ENCODE measurements at places on chromosomes 2 and 18.
A peak's percentile ranks its signal among the peaks of the same experiment; 100 is the strongest.

GRCh38 chr2:74201596-74201995, 3.2 kb downstream of the MTHFD2 start:
- DNase-seq: no peak

DNA sequence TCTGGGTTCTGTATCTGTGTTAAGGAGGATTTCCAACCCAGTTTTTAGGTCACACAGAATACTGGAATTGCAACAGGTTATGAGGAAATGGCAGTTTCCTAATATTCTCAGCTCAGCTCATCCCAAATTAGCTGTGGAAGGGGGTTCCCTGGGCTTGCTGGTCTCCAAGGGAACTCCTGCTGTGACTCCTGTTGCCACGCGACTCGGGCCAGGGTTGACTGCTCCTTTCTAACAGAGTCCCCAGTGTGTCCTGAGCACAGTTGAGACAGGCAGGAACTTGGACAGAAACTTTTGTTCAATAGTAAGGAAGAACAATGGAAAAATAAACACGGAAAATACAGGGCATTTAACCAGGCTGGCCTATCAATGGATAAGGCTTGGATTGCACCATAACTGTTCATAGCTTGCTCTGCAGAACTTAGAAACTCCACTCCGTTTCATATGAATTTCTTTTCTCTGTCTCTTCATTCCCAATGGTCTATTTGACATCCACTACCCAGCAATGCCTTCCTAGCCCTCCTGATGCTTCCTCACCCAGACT, 3.8 kb upstream of the ROCK2 start:
- no peak for DNase-seq

DNA sequence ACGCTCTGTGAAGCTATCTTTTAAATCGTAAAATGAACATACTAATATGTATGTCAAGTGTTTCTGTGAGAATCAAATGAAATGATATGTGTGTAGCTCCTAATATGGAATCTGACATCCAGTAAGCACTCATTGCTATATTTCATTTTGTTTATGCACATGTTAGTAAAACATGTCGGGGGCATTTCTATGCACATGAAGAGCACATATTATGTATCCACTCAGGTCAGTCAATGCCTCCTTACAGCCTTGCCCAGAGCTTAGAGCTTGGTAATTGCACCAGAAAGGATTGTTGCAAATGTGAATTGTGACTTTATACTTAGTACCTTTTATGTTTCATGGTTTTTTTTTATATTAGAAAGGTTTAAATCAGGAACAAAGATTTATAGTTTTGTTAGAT, 463.7 kb upstream of the HNMT start:
- DNase-seq: no peak

DNA sequence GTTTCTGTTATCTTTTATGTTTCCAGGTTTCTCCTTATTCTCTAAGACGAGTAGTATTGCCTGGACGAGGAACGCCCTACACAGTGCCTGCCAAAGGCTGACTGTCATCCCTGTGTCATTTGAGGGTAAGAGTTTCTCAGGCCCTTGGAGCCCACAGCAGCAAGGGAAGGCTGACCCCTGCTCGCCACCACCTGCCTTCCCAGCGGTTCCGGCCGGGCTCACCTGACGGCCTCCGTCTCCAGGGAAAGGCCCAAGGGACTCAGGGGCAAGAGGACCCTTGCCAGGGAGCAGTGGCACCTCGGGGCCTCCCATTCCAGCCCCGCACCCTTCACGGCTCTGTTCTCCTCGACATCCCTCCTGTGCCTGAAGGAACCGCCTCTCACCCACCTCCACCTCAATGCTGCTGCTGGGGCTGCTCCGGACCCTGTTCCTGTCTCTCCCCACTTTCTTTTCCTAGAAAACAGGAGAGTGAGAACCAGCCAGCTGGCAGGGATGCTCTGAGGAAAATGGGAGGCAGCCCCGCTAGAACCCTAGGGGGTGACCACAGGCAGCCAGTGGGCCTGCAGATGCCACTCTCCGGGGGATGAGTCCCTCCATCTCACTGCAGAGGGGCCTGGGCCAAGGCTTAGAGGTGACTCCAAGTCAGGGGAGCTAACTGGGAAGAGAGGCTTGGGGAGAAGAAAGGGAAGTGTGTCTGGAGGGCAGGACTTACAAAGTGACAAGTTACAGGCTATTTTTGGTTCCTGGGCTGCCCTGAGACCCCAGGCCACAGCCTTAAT, 1.9 kb downstream of the LIMS2 start:
- DNase-seq: no peak

GRCh38 chr2:200525066-200525465, 941 bp upstream of the SGO2 start:
- DNase-seq: no peak

DNA sequence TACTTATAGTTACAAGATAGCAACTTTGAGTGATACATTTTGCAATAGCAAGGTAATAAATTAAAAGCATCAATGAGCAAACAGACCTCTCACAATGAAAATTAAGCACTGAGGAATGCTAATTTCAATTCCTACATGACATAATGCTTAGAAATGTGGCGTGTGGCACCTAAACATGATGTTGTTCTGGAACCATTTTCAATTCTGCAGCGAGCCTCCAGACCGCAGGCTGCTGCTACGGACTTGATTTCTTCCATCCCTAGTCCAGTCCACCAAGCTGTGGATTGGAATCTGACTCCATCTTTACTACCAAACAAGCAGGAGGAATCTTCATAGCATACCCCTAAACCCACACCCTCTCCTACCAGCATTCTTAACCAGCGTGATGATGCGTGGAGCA, 58.7 kb upstream of the ZNF397 start:
- no peak for DNase-seq

DNA sequence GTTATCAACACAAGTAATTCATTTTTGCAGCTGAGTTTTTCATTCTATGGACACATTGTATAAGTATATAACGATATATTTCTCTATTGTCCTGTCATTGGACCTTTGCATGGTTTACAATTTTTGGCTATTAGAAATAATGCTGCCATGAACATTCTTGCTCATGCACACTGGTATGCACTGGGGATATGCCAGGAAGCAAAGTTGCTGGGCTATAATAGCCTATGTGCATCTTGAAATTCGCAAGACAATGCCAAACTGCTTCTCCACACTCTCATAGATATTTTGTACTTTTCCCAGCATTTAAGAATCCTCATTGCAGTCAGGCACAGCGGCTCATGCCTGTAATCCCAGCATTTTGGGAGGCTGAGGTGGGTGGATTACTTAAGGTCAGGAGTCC, 852.6 kb upstream of the ID2 start:
- no peak for DNase-seq

DNA sequence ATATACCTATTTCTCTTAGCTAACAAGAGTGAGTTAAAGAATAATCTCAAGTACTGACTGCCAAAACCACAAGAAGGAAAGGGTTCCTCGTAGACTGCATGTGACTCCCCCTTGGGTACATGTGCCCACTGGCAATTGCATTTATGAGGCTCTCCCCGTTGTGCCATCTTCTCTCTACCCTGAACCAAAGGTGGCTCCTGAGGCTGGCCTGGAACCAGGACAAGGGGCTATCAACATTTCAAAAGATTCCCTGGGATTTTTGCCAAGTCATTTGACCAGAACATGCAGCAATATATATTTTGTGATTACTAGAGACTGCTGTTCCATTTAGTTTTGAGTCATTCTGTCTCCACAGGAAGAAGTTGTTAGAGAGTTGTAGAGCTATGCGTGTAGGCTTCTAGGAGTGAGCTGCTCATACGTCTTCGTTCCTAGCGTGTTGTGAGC, 45.8 kb downstream of the LAMA3 start:
- peak; percentile 54 for DNase-seq

GRCh38 chr2:136389809-136390208, 271.9 kb upstream of the CXCR4 start:
- peak; percentile 12 for DNase-seq

DNA sequence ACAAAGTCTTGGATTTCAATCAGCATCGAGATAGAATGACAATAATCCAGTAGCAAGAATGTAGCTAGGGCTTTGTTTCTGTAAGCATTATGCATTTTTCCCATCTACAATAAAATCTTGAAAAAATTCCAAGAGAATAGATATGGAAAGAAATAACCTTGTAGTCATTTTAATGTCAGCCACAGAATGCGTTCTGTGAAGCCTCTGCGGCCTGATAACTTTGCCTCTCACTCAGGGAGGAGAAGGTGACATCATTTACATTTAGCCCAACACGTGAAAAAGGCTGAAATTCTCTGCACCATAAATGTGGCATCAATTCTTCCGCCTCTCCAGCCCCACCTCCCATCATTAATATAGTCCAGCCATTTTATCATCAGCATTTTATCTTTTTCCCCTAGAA, 19.1 kb upstream of the DYNC1I2 start:
- DNase-seq: no peak

- DNase-seq: no peak
These were observed 51.3 kb downstream of the RMDN2 start for GRCh38 chr2:37976411-37976810.

DNA sequence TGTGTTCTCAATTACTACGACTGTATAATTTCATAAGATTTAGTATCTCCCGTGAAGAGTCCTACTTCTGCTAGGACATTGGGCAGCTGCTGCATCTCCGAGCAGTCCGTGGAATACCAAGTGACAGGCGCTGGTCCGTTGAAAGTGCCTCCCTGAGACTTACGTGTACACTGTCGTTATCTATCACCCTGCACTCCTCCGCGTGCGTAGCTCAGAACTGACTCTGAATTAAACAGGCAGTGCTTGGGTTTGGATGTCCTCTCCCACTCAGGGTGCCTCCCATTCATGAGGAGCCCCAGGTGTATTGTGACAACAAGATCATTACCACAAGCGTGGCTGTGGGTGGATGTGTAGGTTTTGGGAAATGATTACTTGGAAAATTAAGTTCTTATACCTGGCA, 148.4 kb downstream of the SH3RF3 start:
- DNase-seq: no peak

GRCh38 chr2:163191372-163191771, 352.8 kb upstream of the KCNH7 start:
- peak; percentile 58 for DNase-seq

DNA sequence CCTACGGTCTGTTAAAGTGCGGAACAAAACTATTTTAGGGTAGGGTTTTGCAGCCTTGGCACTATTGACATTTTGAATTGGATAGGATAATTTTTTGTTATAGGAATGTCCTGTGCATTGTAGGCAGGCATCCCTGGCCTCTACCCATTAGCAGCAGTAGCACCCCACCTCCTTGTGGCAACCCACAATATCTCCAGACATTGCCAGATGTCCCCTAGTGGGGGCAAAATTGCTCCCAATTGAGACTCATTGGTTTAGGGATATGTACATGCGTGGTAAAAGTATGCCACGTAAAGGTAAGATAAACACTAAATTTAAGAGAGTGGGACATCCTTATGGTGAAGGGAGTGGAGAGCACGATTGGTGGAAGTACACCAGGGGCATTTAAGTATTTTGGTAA, 4.6 kb downstream of the MIB1 start:
- DNase-seq: peak; percentile 49

DNA sequence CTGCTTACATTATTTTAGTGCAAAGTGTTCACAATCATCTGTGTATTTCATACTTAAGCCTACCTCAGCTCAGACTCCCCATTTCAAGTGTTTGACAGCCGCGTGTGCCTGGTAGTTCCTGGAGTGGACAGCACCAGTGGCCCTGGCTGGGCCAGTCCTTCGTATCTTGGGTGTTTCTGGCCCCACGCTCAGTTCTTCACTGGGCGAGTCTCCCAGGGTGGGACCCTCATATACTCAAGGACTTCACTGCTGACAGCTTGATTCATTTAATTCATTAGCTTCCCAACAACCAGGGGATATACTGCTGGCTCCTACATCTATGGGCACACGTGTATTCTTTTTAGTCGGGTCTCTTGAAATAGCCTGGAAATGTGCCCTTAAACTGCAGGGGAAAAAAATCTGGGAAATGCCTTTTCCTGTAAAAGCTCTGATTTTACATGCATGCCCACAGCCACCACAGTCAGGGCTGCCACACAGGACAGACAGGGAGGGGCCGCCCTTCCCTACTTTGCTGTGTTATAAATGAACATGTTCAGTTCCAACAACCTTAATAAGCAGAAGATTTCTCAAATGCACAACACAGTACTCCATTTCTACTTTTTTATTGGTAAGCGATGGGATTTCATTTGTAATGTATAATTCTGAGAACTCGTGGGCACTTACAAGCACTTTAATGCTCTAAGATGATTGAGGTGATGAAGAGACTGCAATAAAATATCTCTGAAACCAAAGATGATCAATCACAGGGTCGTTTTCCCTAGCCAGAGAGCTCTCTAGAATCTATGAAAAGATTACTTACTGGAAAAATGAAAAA, 205.5 kb upstream of the REV1 start:
- DNase-seq: no peak

- DNase-seq: no peak
These were observed 1.4 kb upstream of the TMEM247 start for GRCh38 chr2:46477925-46478324.

DNA sequence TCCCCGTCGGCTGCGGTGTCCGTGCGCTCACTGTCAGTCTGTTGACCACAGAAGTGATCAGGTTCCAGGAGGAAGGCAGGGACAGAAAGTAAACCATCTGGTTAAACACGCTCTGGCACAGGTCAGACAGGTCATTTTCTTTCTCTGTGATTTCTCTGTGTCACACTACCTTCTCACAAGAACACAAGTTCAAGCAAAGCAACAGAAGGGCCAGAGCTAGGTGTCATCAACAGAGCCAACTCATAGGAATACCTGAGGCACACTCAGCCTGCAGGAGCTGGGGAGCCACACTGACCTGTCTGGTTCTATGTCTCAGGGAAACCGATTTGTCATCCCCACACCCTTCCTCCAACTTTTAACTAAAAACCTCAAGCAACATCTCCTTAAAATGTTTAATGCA, 115.1 kb upstream of the ZBTB14 start:
- no peak for DNase-seq

- DNase-seq: no peak
These were observed 21.6 kb downstream of the PID1 start for GRCh38 chr2:229249536-229249935.

DNA sequence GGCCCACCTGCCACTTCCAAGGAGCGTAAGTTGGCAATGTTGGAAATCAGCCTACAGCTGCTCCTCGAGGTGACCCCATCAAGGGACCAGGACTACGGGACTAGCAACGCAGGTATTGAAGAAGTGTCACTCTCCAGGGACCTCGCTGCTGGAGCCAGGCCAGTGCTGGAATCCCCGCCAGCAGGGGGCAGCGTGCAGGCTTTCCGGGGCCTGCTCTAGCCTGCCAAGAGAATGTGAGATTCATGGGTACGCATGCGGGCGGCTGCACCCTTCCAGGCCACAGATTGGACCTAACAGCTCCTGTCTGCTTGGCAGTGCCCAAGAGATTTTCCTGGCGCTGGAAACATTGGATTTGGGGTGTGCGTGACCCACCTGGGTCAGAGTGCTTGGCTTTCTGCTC, 182.8 kb upstream of the RAB12 start:
- peak; percentile 23 for DNase-seq

DNA sequence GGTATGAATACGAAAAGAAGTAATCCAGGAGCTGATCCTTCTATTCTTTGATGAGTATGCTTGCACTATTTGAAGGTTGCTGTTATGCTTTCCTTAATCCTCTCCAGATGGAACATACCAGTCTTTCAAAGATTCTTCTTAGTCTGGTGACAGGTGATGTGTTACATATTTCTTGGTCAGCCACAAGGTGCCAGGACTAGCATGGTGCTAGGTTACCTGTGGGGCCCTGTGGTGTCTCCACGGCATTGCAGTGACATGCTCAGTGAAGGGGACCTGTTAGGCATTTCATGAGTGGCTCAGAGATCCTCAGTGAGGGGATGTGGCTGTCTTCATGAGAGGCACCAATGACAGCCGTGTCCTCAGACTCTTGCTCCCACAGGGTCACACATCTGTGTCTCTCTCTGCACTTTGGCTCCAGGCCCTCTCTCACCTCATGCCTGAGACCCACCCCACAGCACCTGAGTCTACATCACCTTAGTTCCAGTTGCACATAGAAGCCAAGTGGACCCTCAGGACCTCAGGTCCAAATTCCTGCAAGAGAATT, 13.1 kb upstream of the RAB31 start:
- no peak for DNase-seq

- DNase-seq: no peak
These were observed 31.0 kb downstream of the KIF1A start for GRCh38 chr2:240789051-240789453.

All from hematopoietic multipotent progenitor cell treated with erythropoietin and hydrocortisone succinate and interleukin-3 and kit ligand, for 4 days (in vitro differentiated cells).